Activated naive CD8-positive, alpha-beta T cell treated with anti-CD3 and anti-CD28 coated beads for 36 hours (primary cell): ENCODE measurements at places on chromosomes 7 and 10. TPM values are rescaled to one million over a fixed set of nuclear protein-coding genes. Genes with fewer than 3 reads are reported as not detected.

- DNase-seq, result no peak
- H3K4me1 ChIP-seq, result no peaks in the 10 kb centered on the region
- peaks cover 18% of the 10 kb centered on the region for H3K36me3 ChIP-seq
- no peak overlapping the region for H3K4me3 ChIP-seq
Observed at GRCh38 chr7:102849079-102849478, 63.7 kb upstream of the LRRC17 start.

DNA sequence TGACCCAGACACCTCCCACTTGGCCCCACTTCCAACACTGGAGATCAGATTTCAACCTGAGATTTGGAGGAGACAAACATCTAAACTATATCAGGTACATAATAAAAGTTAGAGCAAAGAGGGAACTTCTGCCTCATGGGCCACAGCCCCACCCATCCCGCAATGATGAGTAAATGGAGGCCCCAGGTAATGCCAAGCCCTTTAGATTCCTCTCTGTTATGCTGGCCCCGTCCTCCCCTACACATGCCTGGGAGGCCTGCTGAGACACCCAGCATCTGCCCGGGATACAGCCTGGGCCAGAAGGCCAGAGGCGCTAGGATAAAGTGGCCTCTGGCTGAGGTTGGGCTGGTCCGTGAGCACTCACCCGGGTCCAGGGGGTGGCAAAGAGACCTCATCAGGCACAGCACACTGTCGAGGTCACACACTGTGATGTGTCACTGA is 185.5 kb upstream of the SH2B2 start:
- H3K36me3 ChIP-seq, result peaks cover 4% of the 10 kb centered on the region
- H3K4me1 ChIP-seq, result no peaks in the 10 kb centered on the region
- no peak overlapping the region for H3K27ac ChIP-seq
- no peaks in the 10 kb centered on the region for H3K27me3 ChIP-seq
- DNase-seq, result no peak
- H3K4me3 ChIP-seq, result no peak overlapping the region

GPR141 gene
- not detected for total RNA-seq

DNA sequence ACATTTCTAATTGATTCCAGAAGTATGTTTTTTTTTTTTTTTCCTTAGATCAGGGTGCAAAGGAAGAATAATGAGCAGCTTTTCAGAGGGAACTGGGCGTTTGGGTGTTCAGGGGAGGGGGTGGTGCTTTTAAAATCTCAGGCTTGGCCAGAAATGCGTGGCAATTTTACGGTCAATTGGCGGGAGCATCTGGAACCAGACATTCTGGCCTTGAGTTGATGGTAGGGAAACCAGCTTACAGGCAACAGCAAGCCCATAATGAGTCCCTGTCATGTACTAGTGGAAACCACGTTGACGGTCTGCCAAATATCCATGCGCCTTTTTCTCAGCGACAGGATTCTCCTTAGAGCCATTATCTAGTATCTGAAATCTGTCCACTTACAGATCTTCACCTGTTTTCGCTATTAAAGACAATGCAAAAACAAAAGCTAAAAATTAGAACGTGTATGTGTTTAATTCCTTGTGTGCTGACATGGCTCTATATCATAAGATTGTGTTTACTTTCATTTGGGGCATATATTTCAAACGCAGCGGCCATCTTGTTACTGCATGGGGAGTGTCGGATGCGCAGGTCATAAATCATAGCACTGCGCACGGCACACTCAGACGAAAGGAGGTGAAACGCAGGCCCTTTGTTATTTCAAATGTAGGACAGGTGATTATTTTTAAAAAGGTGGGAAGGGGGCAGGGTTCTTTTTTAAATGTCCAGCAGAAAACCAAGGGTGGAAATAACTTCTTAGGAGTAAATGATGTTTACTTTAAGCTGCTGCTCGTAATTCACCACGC is 209.2 kb downstream of the AGMO start:
- no peaks in the 10 kb centered on the region for H3K27me3 ChIP-seq
- H3K4me1 ChIP-seq, result no peaks in the 10 kb centered on the region
- H3K4me3 ChIP-seq, result no peak overlapping the region
- H3K36me3 ChIP-seq, result no peaks in the 10 kb centered on the region

OR13A1 gene
- total RNA-seq, result not detected

TMEM225B gene
- total RNA-seq, result 0.70 TPM

UFSP1 gene
- total RNA-seq, result 1.7 TPM

FAM24A gene
- total RNA-seq, result not detected

GRCh38 chr7:95104739-95105138 is 197.3 kb downstream of the PPP1R9A start:
- H3K36me3 ChIP-seq, result no peaks in the 10 kb centered on the region
- DNase-seq, result no peak
- H3K27me3 ChIP-seq, result no peaks in the 10 kb centered on the region
- no peak overlapping the region for H3K4me3 ChIP-seq
- H3K4me1 ChIP-seq, result no peaks in the 10 kb centered on the region
- H3K27ac ChIP-seq, result no peak overlapping the region

GRCh38 chr10:2897619-2898508 is 169.5 kb upstream of the PFKP start:
- peaks cover 1% of the 10 kb centered on the region for H3K4me1 ChIP-seq
- peaks cover 8% of the 10 kb centered on the region for H3K27me3 ChIP-seq

PFKFB3 gene
- 72.6 TPM for total RNA-seq

- H3K36me3 ChIP-seq, result no peaks in the 10 kb centered on the region
- no peak overlapping the region for H3K4me3 ChIP-seq
- H3K4me1 ChIP-seq, result no peaks in the 10 kb centered on the region
- H3K27ac ChIP-seq, result no peak overlapping the region
- no peak for DNase-seq
- no peaks in the 10 kb centered on the region for H3K27me3 ChIP-seq
Observed at GRCh38 chr7:113831556-113831955, 87.3 kb downstream of the PPP1R3A start.

DNA sequence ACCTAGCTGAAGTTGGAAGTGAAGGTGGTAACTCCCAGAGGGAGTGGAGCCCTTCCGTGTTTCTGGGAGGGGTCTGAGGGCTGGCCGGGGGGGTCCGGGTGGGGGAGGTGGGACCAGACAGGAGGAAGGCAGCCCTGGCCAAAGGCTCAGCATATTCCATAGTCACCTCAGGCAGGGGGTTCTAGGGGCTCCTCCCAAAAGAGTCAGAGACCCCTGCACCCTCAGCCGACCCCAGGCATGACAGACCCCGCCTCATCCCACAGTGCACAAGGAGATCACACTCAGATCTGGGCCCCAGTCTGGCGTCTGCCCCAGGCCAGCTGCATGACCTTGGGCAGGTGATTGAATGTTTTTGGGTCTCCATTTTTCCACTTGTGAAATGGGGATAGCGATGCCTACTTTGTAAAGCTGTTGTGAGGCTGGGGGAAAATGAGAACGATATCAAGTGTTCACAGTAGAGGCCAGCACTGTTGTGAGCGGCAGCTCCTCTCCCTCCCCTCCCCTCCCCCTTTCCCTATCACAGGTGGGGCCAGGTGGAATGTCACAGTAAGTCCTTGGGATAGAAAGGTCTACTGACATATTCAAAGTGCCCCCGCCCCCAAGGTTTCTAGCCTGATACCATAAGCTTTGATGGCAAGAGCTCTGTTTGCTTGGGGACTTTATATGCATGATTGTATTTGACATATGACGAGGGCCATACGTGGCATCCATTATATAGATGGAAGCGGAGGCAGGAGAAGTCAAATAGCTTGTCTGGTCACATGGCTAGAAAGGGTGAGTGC is 33.3 kb downstream of the DNAJB12 start:
- H3K4me1 ChIP-seq, result peaks cover 61% of the 10 kb centered on the region
- DNase-seq, result no peak
- H3K36me3 ChIP-seq, result peaks cover 16% of the 10 kb centered on the region

DNA sequence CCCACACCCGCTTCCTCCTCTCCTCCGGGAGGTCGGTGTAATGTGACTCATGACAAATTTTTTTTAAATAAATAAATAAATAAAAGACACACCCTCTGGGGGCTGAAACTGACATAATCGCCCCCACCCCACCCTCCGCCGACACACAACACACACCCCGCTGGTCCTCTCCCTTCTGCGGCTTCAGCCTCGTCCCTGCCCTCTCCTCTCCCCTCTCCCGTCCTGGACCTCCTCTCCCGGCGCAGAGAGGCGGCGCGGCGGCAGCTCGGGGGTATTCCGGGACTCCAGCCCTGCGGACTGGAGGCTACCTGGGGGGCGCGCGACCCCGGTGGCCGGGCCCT is 686 bp downstream of the ABI1 start:
- peaks cover 10% of the 10 kb centered on the region for H3K27me3 ChIP-seq
- no peaks in the 10 kb centered on the region for H3K36me3 ChIP-seq
- peaks cover 35% of the 10 kb centered on the region for H3K4me1 ChIP-seq
- peak overlapping the region; percentile 98 for H3K27ac ChIP-seq
- DNase-seq, result no peak

LDB3 gene
- total RNA-seq, result 0.06 TPM

GRCh38 chr10:113108948-113109347 is 158.9 kb downstream of the TCF7L2 start:
- no peak for DNase-seq
- H3K27ac ChIP-seq, result no peak overlapping the region
- peaks cover 7% of the 10 kb centered on the region for H3K27me3 ChIP-seq

DNA sequence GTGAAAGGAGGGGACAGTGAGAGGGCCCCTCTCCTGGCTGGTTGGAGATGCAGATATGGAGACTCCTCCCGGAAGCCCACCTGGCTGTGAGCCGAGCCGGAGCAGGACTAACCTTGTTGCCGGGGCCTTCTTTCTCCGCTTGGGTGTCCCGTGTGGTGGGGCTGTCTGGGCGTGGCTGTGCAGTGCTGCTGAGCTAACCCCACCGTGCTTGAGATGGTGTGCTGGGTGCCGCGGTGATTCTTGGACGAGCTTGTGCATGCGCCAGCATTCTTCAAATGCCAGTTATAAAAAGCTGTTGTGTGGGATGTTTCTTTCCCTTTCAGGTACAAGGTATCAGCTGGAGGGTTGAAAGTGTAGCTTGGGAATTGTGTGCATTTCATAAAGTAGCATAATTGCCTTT is 48.8 kb downstream of the DAGLB start:
- H3K27me3 ChIP-seq, result no peaks in the 10 kb centered on the region
- peaks cover 29% of the 10 kb centered on the region for H3K4me1 ChIP-seq
- H3K27ac ChIP-seq, result no peak overlapping the region
- DNase-seq, result no peak
- H3K36me3 ChIP-seq, result peaks cover 31% of the 10 kb centered on the region

SPDYE2B gene
- not detected for total RNA-seq

C10orf67 gene
- 0.45 TPM for total RNA-seq

DNA sequence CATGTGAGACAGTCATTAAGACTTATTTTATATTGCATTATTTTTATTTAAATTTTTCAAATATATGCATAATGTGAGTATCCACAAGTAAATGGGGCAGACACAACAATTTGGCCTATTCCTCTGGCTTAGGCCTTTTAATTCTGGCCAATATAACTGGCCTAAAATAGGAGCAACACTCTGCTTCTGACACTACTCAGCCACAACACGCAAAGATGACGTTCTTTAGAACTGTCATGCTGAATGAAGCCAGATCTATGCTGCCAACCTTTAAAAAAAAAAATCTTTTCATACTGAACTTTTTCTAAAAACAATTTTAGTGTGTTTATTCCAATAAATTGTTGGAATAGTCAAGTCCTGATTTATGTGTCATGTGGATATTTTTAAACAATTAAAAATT is 355.0 kb upstream of the BMPER start:
- no peak overlapping the region for H3K4me3 ChIP-seq
- DNase-seq, result no peak
- peaks cover 11% of the 10 kb centered on the region for H3K36me3 ChIP-seq
- H3K27ac ChIP-seq, result no peak overlapping the region
- no peaks in the 10 kb centered on the region for H3K27me3 ChIP-seq

DNA sequence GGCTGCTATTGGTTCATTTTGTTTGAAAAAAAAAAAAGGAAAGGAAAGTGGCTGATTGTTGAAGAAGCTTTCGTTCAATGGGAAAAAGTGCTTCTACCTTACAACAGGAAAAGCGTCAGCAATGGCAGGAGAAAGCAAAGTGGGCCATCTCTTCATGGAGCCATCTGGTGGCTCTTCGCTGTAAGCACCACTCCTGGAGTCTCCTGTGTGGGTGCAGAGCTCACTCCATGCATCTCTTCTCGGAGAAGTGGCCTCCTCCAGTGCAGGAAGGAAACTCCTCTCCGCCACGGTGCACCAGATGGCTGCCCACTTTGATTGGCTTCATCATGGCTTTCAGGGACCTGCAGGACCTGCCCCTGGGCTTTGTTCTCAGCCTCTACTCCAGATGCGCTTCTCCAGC is 250.9 kb downstream of the PTEN start:
- peaks cover 15% of the 10 kb centered on the region for H3K4me1 ChIP-seq
- no peaks in the 10 kb centered on the region for H3K36me3 ChIP-seq
- H3K27me3 ChIP-seq, result no peaks in the 10 kb centered on the region
- H3K27ac ChIP-seq, result no peak overlapping the region

NAT16 gene
- total RNA-seq, result not detected

GRCh38 chr7:113891031-113891350 is 27.8 kb downstream of the PPP1R3A start:
- no peak overlapping the region for H3K4me3 ChIP-seq
- DNase-seq, result no peak
- H3K4me1 ChIP-seq, result no peaks in the 10 kb centered on the region
- no peak overlapping the region for H3K27ac ChIP-seq
- H3K27me3 ChIP-seq, result no peaks in the 10 kb centered on the region
- H3K36me3 ChIP-seq, result no peaks in the 10 kb centered on the region

DNA sequence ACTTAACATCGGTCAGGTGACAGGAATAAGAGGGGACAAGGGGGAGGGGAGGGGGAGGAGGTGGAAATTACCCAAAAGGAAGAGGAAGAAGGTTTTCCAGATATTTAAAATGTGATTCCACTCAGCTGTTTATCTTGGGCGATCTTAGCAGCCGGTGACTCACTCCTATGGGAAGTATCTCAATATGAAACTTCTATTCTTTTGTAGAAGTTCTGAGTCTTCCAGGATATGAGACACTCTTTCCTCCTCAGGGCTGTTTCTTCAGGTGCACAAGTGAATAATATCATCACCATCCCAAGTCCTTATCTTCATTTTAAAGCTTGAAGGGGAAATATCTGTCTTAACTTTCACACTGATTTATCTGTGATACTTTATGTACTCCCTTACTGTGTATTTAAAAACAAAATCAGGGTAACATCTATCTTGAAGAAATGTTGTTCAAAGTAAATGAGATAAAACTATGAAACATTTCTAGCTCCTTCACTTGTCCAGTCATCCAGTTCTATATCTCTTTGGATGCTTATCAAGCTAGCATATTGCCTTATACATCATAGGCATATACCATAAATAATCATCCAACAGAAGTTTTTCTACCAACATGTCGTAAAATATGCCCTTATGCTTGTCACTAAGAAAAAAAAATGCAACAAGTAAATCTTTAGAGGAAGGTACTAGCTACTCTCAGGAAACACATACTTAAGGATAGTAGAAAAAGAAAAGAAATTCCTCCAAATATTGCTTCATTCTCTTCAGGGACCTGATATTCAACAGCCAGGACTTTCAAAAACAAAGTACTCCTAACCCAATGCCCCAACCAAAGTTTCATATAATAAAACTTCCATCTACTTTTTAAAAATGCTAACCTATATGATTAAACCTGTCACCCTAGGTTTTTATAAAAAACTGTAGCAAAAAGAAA is 13.7 kb downstream of the DOCK4 start:
- H3K4me1 ChIP-seq, result peaks cover 11% of the 10 kb centered on the region
- H3K36me3 ChIP-seq, result no peaks in the 10 kb centered on the region
- no peak overlapping the region for H3K27ac ChIP-seq
- no peak overlapping the region for H3K4me3 ChIP-seq
